Lung microvascular endothelial cell (primary cell): ENCODE measurements at places on chromosomes 3 and 15. TPM values are rescaled to one million over a fixed set of nuclear protein-coding genes. Genes with fewer than 3 reads are reported as not detected.

DNA sequence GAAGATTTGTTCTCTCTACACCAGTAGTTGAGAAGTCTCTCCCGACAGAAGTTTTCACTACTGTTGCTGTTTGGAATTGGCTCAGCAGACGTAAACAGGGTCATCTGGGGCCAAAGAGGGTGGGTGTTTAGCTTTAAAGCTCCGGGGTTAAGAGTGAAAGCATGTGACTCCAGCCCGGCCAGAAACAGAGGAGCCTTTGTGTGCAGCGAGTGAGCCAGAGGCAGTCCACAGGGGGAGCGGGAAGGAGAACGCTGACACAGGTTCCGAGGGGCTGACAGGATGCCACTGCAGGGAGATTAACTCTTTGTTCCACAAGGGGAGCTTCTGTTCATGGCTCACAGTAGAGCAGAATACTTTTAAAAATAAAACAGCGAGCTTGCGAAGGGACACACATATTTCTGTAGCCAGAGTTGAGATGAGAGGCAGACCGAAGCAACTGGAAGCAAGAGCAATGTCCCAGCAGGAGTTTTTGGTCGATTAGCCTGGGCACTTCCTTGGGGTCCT is 26.9 kb downstream of the BMF start:
- peak; percentile 91 for DNase-seq

DNA sequence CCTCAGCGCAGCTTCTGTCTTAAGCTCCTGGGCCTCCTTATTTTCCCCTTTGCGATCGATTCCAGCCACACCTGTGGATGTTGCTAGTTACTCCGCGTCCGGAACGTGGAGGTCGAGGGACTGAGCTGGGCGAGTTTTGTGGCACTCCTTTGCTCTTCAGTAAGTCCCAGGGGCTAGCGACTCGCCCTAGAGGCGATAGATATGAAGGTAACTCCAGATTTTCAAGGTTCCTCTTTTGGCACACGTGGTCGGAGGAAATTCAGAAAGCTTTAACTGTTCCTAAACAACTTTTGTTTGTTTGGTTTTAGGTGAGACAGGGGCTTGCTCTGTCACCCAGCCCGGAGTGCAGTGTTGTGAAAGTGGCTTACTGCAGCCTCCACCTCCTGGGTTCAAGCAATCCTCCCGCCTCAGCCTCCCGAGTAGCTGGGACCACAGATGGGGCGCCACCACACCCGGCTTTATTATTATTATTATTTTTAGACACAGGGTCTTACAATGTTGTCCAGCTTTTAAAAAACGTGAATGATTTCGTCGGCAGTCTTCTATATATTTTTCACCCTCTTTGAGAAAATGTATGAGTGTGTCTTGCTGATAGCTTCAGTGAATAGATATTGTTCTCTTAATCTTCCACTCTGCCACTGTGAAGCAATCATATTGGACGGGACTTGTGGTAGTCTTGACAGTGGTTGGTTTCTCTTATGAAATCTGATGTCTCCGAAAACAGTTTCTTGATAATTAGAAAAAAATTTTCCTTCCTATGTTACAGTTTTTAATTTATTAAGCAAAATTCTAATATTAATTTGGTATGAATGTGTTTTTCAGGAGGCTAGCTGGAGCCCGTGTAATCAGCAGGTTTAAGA is 785 bp downstream of the MFSD1 start:
- peak; percentile 42 for DNase-seq

GRCh38 chr3:111937871-111938270 is 41.0 kb upstream of the ABHD10 start:
- DNase-seq, result no peak

DNA sequence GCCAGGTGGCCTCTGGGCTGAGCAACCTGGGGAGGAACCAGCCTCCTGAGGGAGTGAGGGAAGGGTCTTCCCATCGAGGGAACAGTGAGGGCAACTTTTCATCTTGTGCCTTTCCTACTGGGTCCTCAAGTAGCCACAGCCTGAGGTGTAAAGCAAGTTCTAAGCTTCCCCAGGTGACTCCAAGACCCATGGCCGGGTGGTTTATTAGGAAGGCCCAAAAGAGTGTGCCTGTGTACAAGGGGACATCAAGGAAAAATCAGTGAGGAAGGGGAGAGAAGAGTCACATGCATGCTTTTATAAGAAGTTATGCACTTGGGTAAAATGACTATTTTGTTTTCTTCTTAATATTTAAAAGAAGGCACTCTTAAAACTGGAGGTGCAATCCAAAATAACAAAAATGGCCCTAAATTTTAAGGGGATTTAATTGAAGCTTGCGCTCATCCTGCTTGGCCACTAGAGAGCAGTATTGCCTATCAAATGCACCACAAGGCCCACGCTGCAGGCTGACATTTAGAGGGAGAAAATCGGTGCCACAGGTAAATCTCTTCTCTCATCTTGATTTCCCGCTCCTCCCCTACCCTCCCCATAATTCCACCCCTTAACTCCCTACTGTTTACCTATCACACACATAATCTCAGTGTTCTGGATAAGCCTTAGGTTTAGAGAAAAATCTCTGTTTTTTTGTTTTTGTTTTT is 6.7 kb downstream of the NANOGP8 start:
- DNase-seq, result peak; percentile 77

The LIPH gene
- not detected in 2 replicates for total RNA-seq

GRCh38 chr3:77536038-77536775 is 496.3 kb downstream of the ROBO2 start:
- no peak for DNase-seq

- DNase-seq, result no peak
Measured at GRCh38 chr3:134658555-134658954, 7.7 kb upstream of the KY start.
